ENCODE measurements at places on chromosomes 6 and 20.

GRCh38 chr20:41306061-41306727 is 11.3 kb downstream of the ZHX3 start:
- DNase-seq, result no peak

- no peak for DNase-seq
Observed at GRCh38 chr20:9493803-9494202, 20.6 kb upstream of the LAMP5 start.

DNA sequence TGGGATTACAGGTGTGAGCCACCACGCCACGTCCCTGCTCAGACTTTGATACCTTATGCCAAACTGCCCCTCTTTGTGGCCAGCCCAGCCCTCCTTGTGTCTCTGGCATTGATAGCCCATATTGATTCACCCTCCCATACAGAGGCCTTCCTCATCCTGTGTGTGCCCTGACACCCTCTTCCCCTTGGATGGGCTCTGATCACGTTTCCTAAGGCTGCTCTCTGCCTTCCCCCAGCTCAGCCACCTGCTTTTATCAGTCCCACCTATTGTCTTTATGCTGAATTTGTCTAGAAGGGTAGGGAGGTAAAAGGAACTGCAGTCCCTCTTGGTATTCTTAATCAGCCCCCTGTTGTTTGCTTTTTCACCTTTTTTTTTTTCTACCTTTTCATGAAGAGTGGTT is 95.9 kb downstream of the CDKAL1 start:
- DNase-seq, result no peak

GRCh38 chr6:14999106-14999505 is 246.8 kb upstream of the JARID2 start:
- DNase-seq, result no peak

GRCh38 chr20:32114305-32114960 is 4.9 kb downstream of the TM9SF4 start:
- no peak for DNase-seq

GRCh38 chr6:156457601-156458000 is 319.6 kb upstream of the ARID1B start:
- DNase-seq, result no peak

GRCh38 chr6:17167327-17167979 is 65.6 kb downstream of the STMND1 start:
- DNase-seq, result no peak

GRCh38 chr6:140576004-140576555 is 1201.6 kb upstream of the CITED2 start:
- no peak for DNase-seq

DNA sequence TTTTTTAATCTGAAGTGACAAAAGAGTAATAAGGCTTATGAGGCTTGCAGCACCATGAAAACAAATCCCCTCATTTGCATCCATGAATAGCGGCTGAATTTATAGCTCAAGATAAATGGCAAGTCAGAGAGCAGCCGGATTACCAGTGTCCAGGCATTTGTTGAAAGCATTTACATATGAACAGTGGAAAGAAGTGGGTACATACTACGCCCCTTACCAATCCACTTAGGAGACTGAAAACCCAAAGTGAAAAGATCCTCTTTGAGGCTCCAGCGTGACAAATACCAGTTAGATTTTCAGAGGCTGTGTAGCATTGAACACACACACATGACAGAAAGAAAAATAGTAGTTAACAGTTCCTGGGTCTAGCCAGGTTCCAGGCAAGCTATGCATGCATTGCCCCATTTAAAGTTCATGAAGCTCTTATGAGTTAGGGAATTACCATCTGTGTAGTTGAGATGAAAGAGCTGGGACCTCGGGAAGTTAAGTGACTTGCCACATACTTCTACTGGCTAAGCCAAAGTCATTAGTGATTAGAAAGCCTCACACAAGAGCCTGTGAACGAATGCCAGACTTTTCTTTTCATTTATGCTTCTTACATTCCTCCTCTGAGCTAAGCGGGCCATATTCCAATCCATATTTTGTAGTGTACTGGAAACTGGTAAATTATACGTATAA is 28.3 kb upstream of the NHSL1 start:
- no peak for DNase-seq

DNA sequence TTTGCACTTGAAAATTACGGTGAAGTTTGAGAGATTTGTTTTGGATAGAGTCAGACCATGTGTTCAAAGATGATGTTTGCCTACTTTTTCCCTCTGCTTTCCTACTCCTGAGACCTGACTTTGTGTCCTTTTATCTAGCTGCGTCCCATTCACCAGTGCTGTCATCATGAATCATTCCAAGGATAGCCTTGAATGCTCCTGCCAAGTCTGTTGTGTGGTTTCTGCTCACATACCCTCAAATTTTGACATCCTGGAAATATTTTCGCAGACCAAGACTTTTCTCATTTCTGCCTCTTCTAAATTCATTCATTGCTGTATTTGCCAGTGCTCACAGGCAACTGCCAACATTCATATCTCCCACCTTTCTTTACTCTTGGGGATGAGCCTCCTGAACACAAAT is 175.9 kb upstream of the SCGN start:
- no peak for DNase-seq

DNA sequence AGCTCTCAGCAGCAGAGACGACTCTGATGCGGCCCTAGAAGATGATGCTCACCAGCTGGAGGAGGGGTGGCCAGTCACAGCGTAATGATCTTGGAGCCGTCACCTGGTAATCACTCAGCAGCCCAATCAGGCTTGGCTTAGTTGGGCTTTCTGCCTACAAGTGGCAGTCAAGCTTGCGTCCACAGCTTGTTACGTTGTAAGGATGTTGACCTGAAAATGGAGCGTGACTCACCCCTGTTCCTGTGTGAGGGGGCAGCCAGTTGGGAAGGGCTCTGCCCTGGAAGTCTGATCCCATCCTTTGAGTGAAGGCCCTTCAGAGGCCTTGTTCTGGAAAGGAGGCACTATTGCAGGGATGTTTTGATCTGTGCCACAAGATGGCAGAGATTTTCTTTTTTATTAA is 49.8 kb downstream of the SPATA2 start:
- no peak for DNase-seq

DNA sequence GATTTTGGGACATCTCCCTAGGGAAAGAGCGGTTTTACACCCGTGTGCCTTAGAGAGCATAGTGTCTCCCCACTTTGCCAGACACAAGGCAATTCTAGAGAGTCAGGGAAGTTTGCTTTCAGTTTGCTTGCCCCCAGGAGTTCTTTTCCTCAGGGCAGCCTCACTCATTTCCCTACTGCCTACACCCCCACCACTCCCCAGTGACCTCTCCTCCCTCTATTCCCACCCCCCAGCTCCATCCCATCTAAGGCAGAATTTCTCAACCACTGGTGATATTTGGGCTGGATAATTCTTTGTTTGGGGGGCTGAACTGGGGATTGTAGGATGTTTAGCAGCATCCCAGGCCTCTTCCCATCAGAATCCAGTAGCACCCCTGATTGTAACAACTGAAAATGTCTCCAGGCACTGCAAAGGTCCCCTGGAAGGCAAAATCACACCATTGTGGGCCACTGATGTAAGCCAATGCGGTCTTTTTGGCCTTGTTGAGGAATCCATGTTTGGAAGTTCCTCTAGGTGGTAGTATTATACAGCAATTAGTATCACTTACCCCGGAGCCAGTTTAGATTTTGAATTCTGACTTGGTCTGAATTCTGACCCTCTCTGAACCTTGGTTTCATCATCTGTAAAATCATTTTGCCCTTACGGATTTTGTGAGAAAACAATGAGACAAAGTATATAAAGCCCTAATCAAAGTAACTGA is 1.3 kb downstream of the EPPIN start:
- no peak for DNase-seq

DNA sequence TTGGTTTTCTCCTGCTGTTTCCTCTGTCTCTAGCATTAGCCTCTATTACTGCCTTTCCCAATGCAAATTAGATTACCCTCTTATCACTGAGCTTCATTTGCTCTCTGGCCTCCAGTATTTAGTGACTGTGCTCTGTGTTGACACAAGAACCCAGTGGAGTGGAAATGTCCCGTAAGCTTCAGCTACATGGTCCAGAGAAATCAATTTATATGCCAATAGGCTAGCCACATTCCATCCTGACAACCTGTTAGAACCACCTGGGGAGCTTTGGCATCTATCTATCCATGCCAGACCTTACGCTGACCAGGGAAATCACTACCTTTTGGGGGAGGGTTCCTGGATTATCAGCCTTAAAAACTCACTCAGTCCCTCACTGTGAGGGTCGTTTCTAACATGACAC is 459.6 kb downstream of the UTRN start:
- DNase-seq, result no peak

DNA sequence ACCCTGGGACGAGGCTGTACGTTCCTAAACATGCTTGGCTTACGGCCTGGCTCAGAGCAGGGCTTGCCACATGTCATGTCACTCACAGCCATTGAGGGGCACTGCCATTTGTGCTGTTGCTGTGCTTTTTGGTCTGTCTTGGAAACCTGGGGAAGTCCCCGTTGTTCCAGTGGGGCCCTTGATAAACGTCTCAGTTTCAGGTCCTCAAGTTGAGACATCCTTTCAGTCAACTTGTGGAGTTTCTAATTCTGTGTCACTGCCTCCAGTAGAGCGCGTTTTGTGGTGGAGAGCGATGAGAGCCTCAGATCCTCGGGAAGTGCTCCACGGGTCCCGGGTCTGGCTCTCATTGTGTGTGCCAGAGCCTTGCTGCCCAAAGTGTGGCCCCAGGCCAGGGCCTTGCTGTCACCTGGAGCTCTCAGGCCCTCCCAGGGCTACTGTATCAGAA is 43.0 kb upstream of the CCR6 start:
- no peak for DNase-seq

- DNase-seq, result peak; percentile 17
Observed at GRCh38 chr20:59788196-59788735, 145.2 kb downstream of the SYCP2 start.

GRCh38 chr6:141884850-141885249 is 247.9 kb upstream of the GJE1 start:
- DNase-seq, result no peak

DNA sequence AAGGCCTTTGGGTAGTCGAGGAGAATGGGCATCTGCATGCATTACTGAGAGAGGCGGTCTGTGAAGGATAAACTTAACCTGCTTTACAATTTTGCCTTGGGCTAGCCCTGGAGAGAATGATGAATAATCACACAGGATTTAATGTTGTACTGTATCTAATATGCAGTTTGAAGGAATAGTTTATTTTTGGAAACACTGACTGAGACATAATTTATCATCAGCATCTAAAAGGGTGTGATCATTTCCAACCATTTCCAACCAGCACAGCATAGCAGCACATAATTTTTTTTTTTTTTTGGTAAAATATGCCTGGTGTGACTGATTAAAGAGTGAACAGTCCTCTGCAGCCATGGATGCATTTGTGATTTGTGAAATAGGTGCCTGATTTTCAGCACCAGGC is 519.5 kb downstream of the PHF3 start:
- no peak for DNase-seq

DNA sequence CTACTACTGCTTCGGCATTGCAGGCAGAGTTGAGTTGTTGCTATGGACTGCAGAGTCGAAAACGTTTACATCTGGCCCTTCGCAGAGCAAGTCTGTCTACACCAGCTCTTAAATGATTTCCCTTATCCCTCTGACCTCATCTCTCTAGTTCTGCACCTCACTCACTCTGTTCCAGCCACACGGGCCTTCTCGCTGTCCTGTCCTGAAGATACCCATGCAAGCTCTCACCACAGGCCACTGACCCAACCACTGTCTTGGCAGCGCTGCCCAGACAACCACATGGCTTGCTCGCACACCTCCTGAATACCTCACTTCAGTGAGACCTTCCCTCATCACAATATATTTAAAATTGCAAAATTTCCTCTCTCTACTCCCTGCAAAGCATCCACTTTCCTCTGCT is 31.4 kb downstream of the B4GALT5 start:
- no peak for DNase-seq

DNA sequence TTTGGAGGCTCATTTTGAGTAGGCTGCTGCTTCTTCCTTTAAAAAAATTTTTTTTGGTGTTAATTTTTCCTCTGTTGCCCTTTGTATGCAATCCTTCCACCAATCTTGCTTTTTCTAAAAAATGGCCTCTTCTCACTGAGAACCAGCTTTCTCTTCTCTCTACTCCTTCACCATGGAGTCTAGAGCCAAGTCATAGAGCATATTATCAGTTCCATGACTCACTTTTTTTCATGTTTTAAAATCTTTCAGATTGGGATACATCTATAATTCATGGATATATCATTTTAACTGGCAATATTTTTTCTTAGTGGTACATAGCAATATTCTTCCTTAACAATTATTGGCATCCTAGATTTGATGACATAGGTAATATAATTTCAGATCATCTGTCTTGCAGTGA is 62.7 kb downstream of the SLX4IP start:
- DNase-seq, result no peak

DNA sequence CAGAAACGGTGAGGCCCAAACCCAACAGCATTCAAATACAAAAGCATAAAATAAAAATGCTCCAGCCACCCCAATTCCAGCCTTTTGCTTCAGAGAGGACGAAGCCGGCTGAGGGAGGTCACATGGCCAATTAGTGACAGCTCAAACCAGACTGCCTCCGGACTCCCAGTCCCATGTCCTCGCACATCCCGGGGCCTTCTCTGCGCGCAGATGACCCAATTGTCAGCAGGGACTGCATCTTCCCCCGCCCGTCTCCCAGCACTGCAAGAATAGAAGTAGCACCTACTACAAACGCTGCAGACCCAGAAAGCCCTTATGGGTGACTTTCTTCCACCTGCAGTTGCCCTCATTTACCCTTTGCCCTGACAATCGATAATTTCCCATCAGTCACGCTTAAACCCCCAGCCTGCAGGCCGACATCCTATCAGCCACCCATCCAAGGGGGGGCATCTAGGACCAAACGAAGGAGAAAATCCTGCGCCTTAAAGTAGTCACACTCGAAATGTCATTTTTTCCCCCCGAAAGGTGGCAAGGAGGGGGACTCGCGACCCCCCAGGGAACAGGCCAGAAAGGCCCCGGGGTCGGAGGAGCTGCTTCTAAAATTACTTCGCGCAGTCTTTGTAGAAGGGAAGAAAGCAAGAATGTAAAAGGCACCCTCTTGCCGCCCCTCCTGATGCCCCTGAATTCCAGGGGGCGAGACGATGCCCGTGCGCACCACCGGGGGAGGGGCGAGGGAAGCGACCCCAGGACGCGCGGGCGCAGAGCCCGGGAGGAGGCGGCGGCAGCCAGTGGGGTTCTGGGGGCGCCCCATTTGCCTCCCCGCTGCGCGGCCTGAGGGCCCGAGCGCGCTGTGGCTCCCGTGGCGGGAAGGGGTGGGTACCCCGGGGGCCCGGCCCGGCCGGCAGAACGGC is 792 bp downstream of the SLC23A2 start:
- peak; percentile 47 for DNase-seq

- no peak for DNase-seq
Observed at GRCh38 chr20:47368301-47368700, 11.8 kb upstream of the ZMYND8 start.
